NCI-H1436 treated with DMSO at 0.1 percent for 48 hours (cell line): ENCODE measurements at places on chromosomes 1 and 21.

- no peak for DNase-seq
Observed at GRCh38 chr1:101965341-101965740, 31.4 kb downstream of the OLFM3 start.

DNA sequence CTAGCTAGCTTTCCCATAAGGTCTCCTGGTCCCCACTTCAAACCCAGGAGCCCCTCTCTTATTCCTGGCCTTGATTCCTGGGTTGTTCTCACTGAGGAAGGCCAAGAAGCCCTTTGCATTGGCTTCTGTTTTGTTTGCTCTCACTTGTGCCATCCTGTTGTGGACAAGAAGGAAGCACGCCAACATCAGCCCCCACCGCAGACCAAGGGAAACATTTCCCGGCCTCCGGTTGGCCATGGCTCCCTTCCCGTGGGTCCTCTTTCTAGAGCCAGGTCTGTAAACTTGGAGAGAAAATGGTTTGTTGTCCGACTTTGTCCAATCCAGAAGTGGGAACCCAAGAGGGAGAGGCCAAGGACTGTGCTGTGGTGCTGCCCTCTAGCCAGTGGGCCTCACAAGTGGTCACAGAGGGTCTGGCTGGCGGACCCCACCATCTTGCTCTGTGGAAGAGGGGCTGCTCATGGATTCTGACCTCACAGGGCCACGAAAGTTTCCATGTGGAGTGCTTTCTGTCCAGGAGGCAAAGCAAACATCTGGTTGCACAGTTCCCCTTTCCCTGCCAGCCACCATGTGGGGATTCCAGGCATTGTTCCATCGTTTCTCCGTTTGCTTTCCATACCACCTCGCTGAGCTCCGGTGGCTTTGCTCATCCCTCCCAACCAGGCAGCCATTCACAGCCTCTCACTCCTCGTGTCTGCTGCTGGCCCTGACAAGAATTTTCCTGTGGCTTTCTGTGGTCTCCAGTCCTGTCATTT is 18.9 kb upstream of the TENT5C start:
- DNase-seq = no peak

GRCh38 chr1:18808550-18808949 is 50.9 kb downstream of the TAS1R2 start:
- DNase-seq = no peak

- DNase-seq = no peak
Observed at GRCh38 chr1:33335020-33335419, 14.1 kb upstream of the A3GALT2 start.

- no peak for DNase-seq
Observed at GRCh38 chr1:186999506-186999905, 170.8 kb downstream of the PLA2G4A start.

DNA sequence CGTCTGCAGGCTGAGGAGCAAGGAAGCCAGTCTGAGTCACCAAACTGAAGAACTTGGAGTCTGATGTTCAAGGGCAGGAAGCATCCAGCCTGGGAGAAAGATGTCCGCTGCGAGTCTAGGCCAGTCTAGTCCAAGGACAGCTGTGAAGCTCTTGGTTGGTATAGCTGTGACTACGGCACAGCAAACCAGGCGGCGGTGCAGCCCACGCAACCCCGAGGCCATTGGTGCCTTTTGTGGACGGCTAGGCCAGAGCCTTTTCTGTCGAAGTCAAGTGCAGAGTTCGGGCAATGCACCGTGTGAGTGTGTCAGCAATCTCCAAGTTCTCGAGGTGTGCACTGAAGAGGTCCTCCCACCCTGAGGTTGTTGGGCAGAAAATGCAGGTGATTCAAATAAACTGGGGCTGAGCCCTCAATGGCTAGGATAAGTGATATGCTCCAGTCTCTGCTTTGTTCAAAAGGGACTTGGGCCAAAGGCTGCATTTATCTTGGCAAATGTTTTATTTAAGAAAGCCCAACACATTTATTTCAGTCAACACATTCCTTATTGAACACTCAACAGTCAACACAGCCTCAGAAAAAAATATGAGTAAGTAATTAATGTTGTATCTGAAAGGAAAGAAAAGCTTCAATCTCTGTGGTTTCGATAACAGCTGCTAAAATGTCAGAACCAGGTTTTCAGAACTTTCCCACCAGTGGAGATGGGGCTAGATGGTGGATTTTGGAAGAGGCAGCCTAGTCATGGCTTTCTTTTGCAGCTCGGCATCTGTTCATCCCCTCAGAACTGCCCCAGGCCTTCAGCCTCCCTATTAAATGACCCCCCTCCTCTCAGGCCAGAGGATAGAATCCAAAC is 78.1 kb upstream of the COX20 start:
- DNase-seq = no peak

GRCh38 chr1:23575226-23575810 is 16.0 kb upstream of the ID3 start:
- no peak for DNase-seq

GRCh38 chr21:24014381-24014780 is 1592.9 kb downstream of the MRPL39 start:
- no peak for DNase-seq

GRCh38 chr1:235006816-235007215 is 121.8 kb downstream of the TOMM20 start:
- no peak for DNase-seq

DNA sequence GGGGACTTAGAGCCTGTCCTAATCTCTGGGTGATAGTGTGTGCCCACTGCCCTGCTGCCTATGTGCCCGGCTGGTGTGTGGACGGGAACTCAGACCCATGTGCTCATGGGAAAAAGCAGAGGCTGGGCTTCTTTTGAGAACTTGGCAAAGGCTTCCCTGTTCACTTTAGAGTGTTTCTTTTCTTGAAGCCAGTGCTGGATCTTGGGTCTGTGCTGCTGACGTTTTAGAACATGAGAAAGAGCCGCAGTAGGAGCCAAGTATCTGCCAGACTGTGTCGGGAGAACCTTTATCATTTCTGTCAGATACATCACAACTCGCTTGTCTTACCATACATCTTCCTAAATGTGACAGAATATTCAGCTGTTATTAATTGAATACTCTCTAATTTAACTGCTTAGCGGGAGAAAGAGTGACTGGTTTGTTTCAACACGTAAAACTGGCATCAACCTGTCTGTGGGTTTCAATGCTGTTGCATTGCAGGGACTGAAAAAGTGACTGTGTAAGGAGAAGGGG is 195.2 kb downstream of the PBX1 start:
- no peak for DNase-seq

- DNase-seq = no peak
Observed at GRCh38 chr1:5368201-5368600, 624.0 kb downstream of the NPHP4 start.

- DNase-seq = no peak
Observed at GRCh38 chr1:58928514-58928913, 144.7 kb upstream of the JUN start.

DNA sequence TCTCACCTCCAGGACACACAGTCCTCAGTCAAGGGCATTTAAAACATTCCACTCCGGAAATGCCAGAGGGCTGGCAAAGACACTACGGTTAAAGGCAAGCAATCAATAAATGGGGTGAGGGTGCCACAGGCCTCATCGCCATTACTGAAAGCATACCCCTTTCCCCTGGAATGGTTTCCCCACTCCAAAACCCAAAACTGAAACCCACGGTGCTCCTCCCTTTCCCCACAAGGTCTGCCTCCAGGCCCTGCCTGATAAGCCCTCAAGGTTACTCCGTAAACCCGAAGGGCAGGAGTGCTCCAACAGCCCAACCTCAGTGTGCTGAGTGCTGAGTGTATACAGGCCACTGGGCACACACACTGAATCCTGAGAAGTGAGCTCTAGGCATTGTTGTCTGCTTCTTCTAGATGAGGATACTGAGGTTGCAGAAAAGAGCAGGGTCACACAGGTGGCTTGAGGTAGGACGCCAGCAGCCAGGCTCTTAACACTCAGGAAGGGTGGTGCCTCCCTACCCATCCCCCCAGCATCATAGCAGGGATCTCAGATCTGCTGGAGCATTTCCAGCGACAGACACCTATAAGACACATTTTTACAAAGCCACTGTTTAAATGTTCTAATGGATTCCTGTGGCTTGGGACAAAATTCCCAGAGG is 29.0 kb downstream of the SSBP3 start:
- DNase-seq = no peak

DNA sequence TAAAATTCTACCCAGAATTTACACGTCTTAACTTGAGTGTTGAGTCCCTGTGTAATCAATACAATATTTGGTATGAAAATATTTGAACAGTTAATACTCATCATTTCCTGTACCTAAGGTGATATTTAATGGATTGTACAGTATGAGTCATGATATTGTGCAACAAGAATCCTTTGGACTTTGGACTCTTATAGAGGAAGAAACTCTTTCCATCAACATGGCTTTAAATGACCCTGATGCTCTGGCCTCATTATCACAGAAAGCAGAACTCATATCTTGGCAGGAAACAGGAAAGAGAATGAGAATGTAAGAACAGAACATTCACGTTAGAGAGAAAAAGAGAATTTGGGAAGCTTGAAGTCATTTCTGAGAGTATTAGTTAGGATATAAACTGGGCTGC is 168.8 kb upstream of the B3GALT2 start:
- no peak for DNase-seq

GRCh38 chr1:178010674-178011464 is 41.0 kb upstream of the SEC16B start:
- DNase-seq = no peak

DNA sequence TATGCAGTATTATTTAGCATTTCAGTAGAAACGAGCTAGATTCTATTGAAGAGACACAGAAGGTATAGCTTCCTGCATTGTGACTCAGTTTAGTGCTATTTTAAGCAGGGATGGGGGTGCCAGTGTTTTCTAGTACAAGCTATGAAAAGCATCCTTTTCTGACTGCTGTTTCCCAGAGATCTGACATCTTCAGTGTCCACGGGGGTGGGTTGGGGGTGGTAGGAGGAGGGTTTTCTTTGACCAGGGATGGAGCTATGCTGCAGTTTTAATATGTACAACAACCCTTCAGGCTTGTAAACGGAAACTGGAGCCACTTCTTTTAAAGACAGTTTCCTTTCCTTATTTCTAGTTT is 2.7 kb upstream of the NEGR1 start:
- DNase-seq = no peak

DNA sequence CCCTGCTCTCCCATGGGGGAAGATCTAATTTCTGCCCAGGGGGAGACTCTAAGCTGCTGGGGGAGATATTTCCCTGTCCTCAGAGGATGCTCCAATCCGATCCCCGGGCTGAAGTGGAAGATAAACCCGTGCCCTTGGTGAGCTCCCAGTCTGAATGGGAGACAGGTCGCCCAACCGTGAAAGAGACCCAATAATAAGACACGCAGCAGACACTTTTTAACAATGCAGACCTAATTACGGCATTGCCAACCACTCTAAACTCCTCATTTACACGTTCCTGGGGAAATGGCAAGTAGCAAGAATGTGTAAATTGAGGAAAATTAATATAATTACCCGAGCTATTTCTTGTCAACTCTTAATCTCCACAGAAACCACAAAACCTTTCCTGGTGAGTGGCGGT is 48.7 kb upstream of the ACTL8 start:
- no peak for DNase-seq

- DNase-seq = no peak
Observed at GRCh38 chr1:32998064-32998463, 33.5 kb upstream of the RNF19B start.

GRCh38 chr1:240909701-240910457 is 297.9 kb upstream of the GREM2 start:
- DNase-seq = no peak
